ENCODE measurements at places on chromosomes 12 and 14.

- no peak for DNase-seq
These were observed 57.9 kb upstream of the SLCO1B1 start for GRCh38 chr12:21073129-21073528.

DNA sequence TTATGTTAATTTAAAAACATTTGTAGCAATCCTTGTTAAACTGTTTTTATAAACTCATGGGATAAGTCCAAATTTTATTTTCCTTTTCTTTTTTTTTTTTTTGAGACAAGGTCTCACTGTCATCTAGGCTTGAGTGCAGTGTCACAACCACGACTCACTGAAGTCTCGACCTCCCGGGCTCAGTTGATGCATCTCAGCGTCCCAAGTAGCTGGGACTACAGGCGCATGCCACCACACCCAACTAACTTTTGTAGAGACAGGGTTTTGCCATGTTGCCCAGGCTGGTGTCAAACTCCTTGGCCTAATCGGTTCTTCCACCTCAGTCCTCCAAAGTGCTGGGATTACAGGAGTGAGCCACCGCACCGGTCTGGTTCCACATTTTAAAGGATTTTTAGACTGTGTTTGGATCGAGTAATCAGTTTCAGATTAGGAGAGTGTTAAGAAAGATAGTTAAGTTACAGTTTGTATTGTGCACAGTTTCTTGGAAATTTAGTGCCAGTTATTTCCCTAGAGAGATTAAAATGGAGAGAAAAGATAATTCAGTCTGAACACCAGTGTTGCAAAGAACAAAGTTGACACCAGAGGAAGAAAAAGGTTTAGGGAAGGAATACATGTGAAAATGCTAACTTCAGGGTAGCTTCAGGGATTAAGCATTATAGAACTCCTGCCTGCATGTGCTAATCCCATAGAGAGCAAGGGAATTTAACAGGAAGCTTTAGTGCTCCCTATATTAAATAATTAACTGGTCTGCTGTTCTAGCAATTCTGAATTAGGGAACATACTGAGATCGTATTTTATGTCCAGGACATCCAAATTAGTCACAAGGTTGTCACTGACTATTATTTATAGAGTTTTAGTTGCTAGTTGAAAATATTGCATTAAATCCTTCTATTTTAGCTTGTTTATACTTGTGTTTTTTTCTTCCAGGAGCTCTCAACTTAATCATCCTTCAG lies 10.1 kb downstream of the RAP1B start:
- DNase-seq, result no peak

DNA sequence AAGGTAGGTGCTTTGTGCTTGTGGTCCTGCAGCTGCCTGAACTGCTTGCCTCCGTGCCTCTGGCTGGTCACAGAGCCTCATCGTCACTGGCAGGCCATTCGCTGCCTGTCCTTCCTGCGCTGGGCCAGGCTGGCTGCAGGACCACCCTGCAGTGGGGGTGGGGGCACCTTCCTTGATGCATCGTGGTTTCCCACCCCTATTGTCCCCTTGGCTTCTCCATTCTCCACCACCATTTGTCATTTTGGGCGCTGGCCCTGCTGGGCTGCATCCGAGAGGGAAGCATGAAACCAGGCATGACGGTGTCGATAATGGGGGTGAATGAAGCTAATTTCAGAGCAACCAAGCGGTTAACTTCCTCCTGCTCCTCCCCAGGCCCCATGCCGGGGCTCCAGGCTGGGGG lies 127.7 kb downstream of the NRXN3 start:
- no peak for DNase-seq

DNA sequence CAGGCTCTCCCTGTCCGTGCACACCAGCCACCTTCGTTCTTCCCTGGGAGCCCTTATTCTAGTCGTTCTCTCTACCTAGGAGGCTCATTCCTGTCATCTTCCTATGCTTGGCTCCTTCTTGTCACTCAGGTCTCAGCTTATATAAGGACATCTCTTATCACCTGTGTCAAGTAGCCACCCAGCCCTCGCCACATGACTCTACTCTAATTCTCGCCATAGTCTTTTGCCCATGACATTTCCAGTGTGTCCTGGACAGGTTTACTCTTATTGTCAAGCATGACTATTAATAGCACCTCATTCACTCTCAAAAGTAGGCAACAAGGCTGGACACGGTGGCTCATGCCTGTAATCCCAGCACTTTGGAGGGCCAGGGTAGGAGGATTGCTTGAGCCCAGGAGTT lies 175.7 kb upstream of the NUDT4 start:
- no peak for DNase-seq

- no peak for DNase-seq
These were observed 50.2 kb downstream of the WDR20 start for GRCh38 chr14:102189874-102190273.

DNA sequence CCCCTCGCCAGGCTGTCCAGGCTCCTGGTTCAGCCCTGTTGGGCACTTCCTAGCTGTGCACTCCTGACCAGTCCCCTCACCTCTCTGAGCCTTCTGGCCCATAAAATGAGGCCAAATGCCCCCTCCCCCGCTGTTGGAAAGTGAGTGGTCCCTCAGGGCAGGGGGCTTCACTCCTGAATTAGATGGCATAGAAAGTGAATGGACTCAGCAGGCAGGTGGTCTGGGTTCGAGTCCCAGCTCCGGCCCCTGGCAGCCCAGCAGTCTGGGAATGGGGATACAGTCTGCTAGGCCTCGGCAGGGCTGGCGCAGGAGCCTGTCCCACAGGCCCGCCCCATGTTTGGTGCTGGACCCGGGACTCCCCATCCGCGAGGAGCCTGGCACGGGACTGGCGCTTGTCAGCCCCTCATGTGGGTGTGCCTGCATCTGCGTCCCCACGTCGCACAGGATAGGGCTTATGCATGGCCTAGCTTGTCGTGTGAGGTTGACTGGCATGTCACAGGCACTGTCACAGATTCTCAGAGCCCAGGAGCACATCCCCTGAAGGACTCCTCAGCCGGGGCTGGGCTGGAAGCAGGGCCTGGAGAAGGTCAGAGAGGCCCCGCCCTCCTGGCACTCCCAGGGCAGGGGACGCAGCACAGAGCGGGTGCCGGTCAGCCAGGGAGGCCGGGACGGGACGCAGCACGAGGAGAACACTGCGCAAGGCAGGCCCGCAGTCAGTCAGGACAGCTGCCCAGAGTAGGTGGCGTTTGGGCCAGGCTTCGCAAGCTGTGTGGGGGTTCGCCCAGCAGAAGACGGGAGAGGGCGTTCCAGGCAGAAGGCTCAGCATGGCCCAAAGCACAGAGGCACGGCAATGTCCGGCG lies 40.5 kb downstream of the DIO3 start:
- no peak for DNase-seq

GRCh38 chr14:53946071-53946403 lies 10.6 kb downstream of the BMP4 start:
- no peak for DNase-seq

All from GM13977 (cell line).